ENCODE measurements at places on chromosomes 7 and 10.
A peak's percentile ranks its signal among the peaks of the same experiment; 100 is the strongest.

GRCh38 chr10:77500754-77501151 is 136.9 kb downstream of the KCNMA1 start:
- DNase-seq: no peak

DNA sequence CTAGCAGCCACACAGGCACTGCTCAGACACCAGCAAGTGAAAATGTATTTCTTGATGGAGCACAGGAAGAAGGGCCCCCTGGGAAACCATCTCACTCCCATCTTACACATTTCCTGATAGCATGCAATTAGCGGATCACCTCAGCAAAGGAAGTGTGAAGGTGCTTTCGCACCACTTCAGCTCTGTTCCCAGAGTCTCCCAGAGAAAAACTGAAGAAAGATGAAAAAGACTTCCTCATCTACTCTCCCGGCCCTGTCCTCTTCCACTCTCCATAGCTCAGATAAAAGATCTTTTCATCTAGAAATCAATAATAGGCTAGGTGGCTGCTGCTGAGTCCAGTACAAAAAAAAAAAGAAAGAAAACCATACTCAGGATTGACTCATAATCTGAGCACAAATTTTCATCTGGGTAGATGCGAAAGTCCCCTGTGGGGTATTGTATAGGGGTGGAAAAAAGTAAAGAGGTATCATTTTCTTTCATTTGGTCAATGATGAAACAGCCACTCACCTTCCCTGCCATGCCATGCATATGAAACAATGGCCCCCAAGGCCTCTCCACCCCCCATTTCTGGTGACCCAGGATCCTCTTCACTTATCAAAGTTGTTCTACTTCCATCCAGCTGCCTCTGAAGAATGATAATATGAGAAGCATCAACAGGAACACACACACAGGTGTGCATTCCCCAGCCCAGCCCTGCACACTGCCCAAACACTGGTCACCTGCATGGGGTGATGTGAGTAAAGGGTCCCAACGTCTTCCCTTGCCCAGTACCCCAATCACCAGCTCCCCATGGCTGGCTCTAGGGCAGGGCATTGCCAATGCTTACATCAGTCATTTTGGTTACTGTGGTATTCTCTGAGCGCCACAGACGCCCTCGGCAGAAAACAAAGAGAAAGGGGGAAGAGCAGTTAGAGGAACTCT is 48.8 kb upstream of the DGKI start:
- no peak for DNase-seq

DNA sequence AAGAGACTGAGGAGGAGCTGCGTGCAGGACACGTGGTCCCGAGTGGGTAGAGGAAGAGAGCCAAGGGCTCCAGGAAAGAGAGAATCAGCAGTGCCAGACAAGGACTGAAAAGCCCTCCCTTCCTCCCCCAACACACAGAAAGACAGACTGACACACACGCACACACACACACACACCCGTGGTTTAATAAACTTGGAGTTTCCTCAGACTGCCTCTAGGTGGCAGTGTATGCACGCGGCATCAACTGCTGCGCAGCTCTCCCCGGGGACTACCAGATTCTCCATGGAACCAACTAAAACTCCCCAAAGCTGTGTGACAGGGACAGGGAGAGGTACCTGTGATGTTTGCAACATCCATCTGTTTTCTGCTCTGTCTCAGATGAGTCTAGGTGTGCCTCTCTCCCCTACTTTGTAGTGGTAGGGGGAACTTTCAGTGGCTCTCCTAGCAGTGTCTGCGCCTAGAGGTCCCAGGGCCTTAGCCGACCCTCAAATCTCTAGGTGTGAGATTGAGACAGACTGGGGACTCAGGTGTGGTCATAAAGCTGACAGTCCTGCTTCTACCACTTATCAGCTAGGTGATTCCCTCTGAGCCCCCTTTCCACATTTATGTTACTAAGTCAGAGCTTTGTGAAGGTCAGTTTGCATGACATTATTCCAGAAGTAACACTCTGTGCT is 9.3 kb upstream of the TSPAN14 start:
- peak; percentile 17 for DNase-seq

DNA sequence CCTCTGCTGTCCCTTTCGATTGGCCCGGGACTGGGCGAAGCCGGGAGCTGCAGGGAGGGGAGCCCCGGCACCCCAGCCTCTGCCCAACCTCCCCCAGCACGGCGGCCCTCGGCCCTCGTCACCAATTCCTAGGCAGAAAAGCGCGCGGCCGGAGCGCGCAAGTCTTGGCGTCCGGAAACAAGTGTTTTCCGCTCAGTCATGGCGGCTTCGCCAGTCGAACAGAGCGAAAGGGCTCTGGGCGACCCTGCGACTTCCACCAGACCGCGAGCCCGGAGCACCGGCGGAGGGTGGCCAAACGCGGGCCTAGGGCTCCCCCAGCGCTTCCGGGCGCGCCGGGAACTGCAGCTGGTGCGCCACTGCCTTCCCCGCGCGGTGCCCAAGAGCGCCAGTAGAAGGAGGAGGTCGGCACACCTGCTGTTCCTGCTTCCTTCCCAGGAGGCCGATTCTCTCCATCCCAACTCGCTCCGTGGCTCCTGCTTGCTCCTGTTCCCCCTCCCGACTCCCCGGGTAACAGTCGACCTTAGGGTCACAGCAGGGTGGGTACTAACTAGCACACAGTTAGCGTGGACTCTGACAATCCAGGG is 729.9 kb downstream of the ZWINT start:
- no peak for DNase-seq

GRCh38 chr10:132987671-132988571 is 45.6 kb upstream of the CFAP46 start:
- DNase-seq: no peak

DNA sequence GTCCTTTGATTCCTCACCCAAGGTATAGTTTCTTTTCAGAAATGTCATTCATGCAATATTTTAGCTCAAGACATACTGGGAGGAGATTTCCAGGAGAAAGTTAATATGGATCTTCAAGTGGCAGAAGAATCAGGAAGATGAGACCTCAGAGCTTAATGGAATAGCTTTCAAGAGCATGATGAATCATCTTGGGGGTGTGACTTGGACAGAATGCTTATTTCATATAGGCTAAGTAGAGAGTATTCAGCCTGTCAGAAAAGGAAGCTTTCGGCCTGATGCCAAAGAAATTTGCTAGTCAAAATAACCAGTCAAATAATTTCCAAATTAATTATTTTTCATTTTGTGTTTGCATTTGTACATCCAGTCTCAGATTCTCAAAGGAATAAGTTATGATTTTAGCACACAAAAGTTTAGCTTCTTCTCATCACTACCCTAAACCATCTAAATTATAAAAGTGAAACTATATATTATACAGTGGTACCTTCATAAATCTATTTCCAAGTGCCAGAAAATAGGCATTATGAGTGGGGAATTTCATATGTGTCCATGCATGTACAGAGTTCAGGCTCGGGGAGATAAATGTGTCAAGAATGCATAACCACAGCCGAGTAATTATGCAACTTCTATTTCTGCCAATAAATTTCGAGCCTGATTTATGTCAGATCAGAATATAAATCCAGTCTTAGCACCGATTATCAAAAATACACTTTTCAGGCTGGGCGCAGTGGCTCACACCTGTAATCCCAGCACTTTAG is 27.3 kb upstream of the CALD1 start:
- no peak for DNase-seq

GRCh38 chr7:54072710-54073109 is 469.5 kb upstream of the VSTM2A start:
- no peak for DNase-seq
